ENCODE measurements at places on chromosomes 11 and 22.
A peak's percentile ranks its signal among the peaks of the same experiment; 100 is the strongest.

DNA sequence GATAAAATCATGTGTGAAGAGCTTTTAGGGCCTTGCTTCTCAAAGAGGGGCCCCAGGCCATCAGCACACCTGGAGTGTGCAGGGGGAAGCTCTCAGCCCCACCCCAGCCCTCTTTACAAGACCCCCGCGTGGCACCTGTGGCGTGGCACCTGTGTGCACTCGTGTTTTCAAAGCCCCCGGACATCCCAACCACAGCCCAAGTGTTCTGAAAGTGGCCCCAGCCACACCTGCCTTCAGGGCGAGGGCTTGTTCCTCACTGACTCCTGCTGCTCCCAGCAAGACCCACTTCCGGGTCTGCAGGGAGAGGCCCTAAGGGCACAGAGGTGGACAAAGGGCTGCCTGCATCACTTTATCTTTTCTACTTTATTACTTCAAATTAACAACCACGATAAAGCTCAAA lies 17.5 kb upstream of the TMEM184B start:
- DNase-seq: no peak

DNA sequence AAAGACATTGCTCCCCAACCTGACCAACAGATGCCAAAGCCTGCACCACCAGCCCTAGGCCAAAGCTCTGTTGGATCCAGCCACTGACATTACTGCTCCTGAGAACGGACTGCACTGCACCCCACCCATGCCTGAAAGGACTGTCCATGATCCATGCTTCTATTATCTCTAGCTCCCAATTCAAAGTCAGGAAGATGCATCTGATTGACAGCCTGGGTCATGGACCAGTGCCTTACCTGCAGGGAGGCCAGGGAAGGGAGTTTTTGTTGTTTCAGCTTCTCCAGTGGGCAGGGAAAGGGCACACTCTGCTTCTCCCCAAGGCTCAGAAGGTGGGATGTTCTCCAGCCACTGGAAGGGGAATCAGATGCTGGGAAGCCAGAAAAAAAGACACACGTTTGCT lies 4.8 kb upstream of the PRDM11 start:
- no peak for DNase-seq

DNA sequence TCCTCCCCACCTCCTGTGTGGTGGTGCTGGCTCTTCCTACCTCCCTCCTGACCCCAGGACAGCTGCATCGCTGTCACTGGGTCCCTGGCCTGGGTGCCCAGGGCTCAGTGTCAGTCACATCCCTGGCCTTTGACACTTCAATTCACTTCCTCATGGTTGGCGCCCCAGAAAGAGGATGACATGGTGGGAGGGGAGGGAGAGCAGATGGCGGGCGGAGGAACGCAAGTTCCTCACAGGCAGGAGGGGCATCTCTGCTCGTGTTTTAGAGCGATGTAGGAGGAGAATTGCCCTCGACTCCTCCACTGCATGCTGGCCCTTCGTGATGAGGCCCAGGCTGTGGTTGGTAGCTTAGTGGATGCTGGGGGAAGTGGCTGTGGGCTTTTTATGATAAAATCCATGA lies 35.1 kb upstream of the KRTAP5-7 start:
- DNase-seq: no peak

DNA sequence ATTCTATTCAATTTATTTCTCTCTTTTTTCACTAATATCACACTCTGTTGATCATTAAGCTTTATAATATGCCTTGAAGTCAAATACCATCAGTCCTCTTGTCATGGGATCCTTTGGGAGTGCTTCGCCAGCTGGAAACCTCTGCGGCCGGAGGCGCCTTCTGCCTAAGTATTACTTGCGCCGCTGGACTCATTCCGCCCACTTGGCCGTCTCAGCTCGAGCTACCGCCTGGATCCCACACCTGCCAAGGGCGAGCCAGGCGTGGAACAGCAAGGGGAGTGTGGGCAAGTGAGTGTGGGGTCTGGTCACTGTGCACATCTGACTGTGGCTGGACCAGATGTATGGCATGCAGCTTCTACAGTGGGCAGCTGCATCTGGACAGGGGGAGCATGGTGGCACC lies 9.1 kb upstream of the MAP6 start:
- DNase-seq: no peak

GRCh38 chr22:36425977-36426523 lies 38.3 kb upstream of the MYH9 start:
- DNase-seq: no peak

DNA sequence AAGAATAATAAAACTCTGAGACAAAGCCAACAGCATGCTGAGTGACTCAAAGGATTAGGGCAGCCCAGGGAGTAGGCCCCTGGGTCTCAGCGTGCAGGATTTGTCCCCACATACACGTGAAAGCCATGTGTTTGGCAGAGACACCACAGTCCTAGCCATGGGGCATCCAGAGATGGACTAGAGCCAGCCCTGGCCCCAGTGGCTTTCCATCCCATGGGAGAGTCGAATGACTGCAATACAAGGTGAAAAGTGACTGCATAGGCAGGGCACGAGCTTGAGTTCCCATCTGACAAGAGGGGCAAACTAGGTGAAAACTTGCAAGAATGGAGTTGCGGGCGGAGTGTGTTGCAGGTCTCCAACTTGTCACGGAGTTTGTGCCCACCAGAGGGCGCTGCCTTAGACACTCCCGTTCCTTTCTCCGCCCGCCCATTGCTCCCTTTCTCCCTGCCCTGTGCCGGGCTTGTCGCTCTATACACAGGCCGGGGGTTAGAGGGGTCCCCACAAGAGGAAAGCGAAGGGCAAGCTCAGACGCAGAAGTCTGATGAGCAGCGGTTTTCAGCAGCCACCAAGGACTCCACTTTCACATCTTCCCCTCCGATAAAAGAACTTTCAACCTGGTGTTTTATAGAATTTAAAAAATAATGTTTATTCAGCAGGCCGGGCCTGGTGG lies 24.2 kb downstream of the TSKU start:
- DNase-seq: peak; percentile 94

- peak; percentile 58 for DNase-seq
These were observed 8.9 kb upstream of the AQP11 start for GRCh38 chr11:77580712-77581337.

- peak; percentile 75 for DNase-seq
These were observed 331.8 kb upstream of the MPPED2 start for GRCh38 chr11:30917859-30918478.

DNA sequence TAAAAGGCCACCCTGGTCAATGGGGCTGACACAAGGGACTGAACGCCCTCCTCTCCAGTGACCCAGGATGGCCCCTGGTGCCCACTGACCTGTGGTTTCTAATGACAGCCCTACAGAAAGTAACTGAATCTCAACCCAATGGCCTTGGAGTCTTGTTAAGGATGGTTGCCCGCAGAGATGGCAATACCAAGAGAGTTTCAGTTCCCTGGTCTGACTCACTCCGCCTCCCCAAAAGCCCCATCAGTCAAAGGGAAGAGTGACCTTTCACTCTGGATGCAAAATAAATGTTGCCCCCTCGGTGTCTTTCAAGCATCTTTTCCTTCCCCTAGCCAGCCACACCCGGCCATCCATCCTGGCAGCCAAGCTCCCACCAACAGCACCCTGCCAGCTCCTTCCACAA lies 57.7 kb upstream of the ISX start:
- no peak for DNase-seq

DNA sequence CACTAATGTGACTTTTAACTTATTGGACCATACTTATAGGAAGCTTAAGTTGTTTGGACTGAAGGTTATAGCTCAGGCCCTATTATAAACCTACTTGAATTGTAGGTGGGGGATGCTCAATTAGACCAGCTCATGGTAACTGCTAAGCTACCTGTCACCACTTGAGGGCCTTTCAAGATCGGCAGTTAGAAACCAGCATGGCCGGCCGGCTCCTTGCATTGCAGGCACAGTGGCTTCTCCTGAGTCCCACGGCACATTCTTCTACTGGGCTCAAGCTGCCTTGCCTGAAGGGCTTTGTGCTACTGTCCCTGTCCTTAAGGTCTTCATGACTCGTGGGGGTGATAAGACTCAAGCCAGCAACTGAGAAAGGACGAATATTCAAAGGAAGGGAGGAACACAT lies 70.8 kb downstream of the TBC1D22A start:
- DNase-seq: peak; percentile 47

GRCh38 chr11:68655406-68655805 lies 28.9 kb upstream of the GAL start:
- DNase-seq: no peak

DNA sequence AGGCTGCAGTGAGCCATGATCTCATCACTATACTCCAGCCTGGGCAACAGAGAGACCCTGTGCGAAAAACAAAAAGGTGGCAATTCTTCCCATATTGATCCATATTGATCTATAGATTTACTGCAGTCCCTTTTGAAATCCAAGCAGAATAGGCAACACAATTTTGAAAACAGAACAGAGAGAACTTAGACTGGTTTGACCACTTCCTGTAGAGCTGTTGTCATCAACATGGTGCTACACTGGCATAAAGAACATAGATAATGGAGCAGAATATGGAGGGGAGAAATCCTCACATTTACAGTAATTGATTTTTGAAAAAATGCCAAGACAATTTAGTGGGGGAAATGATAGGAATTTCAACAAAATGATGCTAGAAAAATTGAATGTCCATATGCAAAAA lies 34.1 kb downstream of the GRK3 start:
- no peak for DNase-seq

DNA sequence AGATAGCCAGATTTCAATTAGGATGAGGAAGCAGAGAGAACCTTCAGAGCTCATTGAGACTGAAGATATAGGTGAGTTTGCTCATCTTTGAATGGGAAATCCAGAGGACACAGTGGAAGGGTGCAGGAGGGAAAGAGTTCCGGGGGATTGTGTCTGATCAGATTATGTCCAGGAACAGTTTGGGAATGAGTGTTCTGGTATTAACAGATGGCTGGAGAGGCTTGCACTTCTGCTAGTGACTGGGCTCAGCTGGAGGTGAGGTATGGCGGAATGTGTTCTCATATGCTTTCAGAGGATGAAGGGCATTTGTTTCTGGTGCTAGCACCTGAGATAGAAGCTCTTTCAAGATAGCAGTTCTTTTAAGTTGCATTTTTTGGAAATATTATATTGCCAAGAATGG lies 27.6 kb downstream of the ALKBH3 start:
- no peak for DNase-seq

DNA sequence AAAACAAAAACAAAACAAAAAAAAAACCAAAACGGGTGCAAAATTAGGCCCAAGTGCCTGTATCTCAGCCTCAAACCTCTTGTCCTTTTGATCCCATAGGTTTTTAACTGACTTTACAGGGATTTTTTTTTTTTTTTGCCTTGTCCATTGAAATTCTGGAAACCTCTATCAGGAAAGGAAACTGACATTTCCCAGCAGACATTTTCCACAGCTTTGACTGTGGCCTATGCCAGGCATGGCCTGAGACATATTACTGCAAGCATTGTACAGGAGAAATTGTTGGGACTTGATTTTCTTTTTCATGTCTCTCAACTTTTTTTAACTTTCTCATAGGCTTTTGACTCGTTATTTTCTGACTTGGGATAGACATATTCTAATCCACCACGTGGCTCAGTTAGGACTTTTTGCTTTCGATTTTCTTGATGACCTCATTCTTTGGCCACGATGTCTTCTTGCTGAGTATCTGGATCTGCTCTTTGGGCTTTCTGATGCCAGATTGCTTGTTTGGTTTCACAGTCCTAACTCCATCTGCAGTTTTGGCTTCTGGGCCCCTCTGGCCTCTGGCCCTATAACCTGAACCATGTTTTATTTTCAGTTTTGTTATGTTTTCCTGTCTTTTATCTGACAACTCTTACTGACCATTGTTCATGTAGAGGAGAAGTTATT lies 336.1 kb upstream of the C11orf87 start:
- DNase-seq: no peak

GRCh38 chr11:78277314-78277994 lies 88.7 kb downstream of the USP35 start:
- DNase-seq: peak; percentile 49

DNA sequence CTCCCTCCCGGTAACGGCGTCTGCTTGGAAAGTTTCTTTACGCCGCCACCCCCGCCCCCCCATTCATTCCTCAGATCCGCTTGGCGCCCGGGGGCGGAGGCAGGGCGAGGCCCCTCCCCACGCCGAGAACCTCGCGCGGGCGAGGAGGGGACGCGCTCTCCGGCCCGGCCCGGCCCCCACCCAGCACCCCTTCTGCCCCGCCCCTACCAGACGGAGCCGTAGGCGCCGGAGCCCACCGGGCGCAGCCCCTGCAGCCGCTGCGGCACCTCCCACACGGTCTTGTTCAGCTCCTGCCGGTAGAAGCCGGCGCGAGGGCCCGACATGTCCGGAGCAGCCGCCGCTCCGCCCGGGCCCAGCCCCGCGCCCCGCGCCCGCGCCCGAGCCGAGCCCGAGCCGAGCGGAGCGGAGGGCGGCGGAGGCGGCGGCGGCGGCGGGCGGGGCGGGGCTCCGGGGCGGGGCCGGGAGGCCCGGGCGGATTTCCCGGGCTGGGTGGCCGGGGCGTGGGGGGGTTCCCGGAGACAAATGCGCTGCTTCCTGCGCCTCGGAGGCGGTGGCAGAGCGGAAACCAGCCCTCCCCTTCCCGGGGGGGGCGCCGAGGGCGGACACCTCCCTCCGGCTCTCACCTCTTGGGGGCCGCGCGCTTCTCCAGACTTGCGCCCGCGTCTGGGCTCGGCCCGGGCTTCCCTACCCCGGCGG lies at the start of gene MAPK11:
Gene MAPK11, minus strand, starts transcription at position 411 of the 696 bp plus-strand sequence. Its CDS starts 88 bp downstream, at position 323.
- DNase-seq: no peak
